ENCODE measurements at places on chromosomes 13 and 19. TPM values are rescaled to one million over a fixed set of nuclear protein-coding genes. Genes with fewer than 3 reads are reported as not detected.

- no peak for DNase-seq
These were observed 175.0 kb downstream of the RFC3 start for GRCh38 chr13:33992881-33993336.

The KLK12 gene
- total RNA-seq = not detected

The CYP2F1 gene
- not detected for total RNA-seq

GRCh38 chr19:10168386-10168948 is 26.3 kb downstream of the DNMT1 start:
- DNase-seq = no peak

DNA sequence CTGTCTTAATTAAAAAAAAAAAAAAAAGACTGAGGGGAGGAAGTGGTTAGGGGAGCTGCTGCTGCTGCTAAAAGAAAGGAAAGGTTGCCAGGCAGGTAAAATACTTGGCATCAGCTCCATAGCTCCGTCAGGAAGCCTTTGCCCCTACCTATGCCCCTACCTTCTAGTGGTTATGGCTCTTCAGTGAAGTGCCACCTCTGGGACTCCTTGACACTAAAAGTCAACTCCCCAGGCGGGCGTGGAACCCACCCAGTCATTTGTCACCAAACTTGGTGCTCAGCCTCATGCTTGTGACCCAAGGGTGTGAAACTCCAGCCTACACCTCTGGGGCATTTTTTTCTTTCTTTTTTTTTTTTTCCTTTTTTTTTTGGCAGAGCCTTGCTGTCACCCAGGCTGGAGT is 4.9 kb upstream of the NECTIN2 start:
- DNase-seq = no peak

The C19orf12 gene
- total RNA-seq = 47.8 TPM

DNA sequence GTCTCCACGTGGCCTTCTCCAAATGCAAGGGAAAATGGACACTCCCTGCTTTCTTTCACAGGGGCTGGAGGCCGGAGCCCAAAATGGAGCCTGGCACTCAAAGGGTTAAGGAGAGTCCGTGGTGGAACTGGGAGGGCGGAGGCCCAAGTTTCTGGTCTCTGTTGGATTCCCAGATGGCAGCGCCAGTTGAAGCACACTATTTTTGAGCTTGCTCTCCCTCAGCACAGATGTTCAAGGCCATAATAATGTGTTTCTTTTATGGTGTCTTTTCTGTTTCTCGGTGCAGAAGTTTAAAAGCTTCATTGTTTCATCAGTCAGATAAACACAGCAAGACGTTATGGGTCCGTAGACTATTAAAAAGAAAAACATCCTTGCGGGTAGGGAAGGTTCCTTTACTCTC is 67.6 kb downstream of the TNFRSF19 start:
- DNase-seq = no peak

DNA sequence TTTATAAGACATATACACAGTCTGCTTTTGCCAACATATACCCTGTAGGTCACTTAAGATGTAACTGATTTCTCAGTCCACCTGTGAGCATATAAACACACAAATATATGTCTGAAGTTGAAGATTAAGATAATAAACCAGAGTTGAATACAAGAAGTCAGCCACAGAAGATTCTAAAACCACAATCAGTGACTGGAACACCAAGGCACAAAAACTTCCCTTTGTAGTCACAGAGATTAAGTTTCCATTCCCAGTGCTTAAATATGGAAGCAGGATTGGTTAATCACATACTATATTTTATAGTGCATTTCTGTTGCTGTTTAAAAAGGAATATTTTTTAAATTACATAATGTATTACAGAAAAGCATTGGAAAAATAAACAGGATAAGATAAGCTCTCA is 39.9 kb downstream of the MTMR6 start:
- DNase-seq = no peak
